ENCODE measurements at places on chromosomes 16 and 17. TPM values are rescaled to one million over a fixed set of nuclear protein-coding genes. Genes with fewer than 3 reads are reported as not detected.

The HCRT gene
- total RNA-seq, result not detected

The RPRML gene
- not detected for total RNA-seq

The CES1 gene
- total RNA-seq, result not detected

The LDHD gene
- total RNA-seq, result 0.12 TPM

The TEKT1 gene
- not detected for total RNA-seq

The PYY gene
- not detected for total RNA-seq

The LAT gene
- total RNA-seq, result 2.3 TPM

The MLYCD gene
- 4.7 TPM for total RNA-seq

The C17orf78 gene
- not detected for total RNA-seq

The SBK1 gene
- total RNA-seq, result 0.23 TPM

The DOC2B gene
- 19.4 TPM for total RNA-seq

The WDR90 gene
- total RNA-seq, result 17.4 TPM

The TMEM238L gene
- not detected for total RNA-seq

The FBXO39 gene
- total RNA-seq, result 0.29 TPM

The HAP1 gene
- total RNA-seq, result not detected

The IL17C gene
- total RNA-seq, result not detected

The C16orf89 gene
- not detected for total RNA-seq

The KRT40 gene
- total RNA-seq, result not detected

The SDR42E2 gene
- total RNA-seq, result not detected

The TBC1D28 gene
- total RNA-seq, result not detected

The HOXB6 gene
- 48.2 TPM for total RNA-seq

The SLFN14 gene
- total RNA-seq, result 0.18 TPM

The IRX3 gene
- 2.4 TPM for total RNA-seq

The NXPH3 gene
- 0.63 TPM for total RNA-seq

The MAP2K4 gene
- 21.9 TPM for total RNA-seq

The TNFRSF17 gene
- total RNA-seq, result not detected

The TMEM11 gene
- total RNA-seq, result 33.8 TPM

The SHISA9 gene
- total RNA-seq, result 1.8 TPM

The HIC1 gene
- 97.1 TPM for total RNA-seq

The TBC1D3D gene
- total RNA-seq, result 0.53 TPM

The KRTAP1-1 gene
- total RNA-seq, result not detected

The PLA2G10 gene
- total RNA-seq, result not detected

The SEPHS2 gene
- 38.1 TPM for total RNA-seq

The CD300H gene
- total RNA-seq, result not detected

The GUCY2D gene
- total RNA-seq, result not detected

The AGRP gene
- total RNA-seq, result not detected

The OMG gene
- 2.4 TPM for total RNA-seq

The PRKCB gene
- total RNA-seq, result not detected

The MYO1D gene
- 73.7 TPM for total RNA-seq

The KRTAP3-1 gene
- total RNA-seq, result not detected

The CHD9NB gene
- total RNA-seq, result 2.7 TPM

The OR2C1 gene
- not detected for total RNA-seq

The SENP3 gene
- total RNA-seq, result 60.7 TPM

The TMEM114 gene
- total RNA-seq, result not detected

The OTOP3 gene
- not detected for total RNA-seq

Data from glomerular endothelial cell (primary cell).